SW 1271 (cell line): ENCODE measurements at places on chromosomes 6 and 20.

GRCh38 chr6:129685662-129686031 lies 24.3 kb downstream of the ARHGAP18 start:
- no peak for DNase-seq

DNA sequence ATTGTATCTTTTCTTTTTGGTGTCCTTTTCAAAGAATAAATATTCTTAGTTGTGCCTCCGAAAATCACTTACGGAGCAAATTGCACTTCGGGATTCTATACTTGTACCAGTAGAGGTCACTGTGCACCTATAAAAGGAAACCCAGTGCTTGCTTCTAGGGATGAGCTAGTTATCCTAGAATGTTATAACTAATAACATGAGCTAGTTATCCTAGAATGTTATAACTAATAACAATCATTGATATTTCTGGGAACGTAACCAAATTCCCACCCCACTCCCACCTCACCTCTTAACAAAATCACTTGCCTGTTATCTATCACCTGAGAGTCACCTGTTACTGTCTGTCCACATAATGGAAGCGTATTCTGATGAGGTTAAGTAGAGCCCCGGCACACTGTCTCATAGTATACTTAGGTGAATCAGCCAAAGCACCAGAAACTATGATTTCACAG lies 126.9 kb upstream of the TIAM2 start:
- DNase-seq, result peak; percentile 3

GRCh38 chr6:157927011-157927410 lies 54.7 kb upstream of the SYNJ2 start:
- DNase-seq, result no peak

DNA sequence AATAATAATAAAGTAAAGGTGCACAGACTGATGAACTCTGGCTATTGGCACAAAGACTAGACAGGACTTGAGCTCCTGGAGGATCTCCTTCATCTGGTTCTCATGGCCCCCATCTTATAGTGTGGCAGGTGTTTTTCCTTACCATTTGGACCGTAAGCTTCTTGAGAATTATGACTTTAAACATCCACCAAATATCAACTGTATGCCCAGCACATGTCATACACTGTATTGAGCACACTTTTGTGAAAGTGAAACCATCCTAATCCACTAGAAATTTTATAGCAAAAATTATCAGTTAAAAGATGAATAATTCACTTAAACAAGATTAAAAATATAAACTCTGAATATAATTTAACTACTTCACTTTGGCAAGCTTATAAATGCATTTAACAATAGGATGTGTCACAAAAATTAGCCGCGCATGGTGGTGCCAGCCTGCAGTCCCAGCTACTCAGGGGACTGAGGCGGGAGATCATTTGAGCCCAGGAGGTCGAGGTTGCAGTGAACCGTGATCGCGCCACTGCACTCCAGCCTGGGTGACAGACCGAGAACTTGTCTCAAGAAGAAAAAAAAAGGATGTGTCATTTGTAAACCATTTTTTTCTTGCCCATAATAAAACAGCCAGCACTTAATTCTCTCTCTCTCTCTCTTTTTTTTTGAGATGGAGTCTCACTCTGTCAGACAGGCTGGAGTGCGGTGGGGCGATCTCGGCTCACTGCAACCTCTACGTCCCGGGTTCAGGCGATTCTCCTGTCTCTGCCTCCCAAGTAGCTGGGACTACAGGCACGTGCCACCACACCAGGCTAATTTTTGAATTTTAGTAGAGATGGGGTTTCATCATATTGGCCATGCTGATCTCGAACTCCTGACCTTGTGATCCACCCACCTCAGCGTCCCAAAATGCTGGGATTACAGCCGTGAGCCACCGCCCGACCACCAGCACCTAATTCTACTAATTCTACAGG lies 9.1 kb downstream of the HIVEP2 start:
- no peak for DNase-seq

DNA sequence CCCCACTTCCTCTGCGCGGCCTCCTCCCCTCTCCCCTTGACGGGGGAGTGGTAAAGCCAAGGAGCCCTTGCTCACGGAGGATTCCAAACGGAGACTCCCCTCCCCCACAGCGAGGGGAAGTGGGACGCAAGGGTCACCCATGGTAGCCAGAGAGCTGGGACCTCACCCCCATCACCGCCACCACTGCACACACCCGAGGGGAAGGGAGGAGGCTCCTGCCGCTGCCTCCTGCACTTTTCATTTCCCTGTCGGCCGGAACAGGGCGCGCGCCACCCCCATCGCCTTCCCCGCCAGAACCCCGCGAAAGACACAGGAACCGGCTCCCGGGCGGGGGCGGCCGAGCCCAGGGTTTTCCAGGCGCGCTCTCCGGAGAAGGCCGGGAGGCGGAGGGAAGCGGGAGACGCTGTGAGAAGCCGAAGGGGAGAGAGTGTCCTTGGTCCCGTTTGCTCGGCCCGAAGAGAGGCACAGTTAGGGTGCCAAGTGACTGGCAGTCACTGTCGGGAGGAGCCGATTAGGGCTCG lies 789 bp downstream of the CCND3 start:
- DNase-seq, result no peak

DNA sequence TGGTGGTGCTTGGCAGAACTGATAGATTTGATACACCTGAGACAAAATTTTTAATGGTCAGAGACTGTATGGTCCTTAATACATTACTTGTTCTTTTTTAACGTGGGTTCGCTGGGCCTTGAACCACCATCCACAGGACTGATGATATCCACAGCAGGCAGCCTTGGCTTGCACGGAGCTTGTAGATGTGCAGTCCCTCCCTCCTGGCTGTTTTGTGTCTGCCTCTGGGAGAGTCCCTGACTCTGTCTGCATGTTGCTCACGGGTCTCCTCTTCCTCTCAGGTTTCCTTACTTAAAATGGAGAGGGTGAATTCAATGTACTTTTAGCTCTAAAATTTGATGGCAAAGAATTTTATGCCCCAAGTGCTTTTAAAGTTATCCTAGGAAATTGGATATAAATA lies 17.5 kb downstream of the KIF25 start:
- no peak for DNase-seq

- DNase-seq, result no peak
Observed at GRCh38 chr20:6051505-6051904, 2.4 kb downstream of the LRRN4 start.

DNA sequence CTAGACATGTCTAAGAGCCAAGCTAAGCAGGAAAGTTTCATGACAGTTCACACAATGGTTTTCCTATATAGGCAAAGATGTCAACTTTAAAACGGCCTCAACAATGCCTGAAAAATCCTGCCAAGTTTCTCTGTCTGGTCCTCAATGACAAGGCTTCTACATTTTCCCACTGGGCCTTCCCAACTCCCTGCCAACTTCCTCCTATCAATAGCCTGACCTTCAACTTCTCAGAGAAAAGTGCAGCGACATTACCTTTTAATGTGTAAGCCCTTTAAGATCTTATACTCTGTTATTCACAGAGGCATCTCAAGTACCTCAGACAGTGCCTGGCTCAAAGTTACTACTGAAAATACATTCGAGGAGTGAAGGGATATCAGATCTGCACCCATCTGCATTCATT lies 56.2 kb upstream of the BTBD3 start:
- DNase-seq, result no peak

- DNase-seq, result no peak
Observed at GRCh38 chr20:3436864-3437574, 29.6 kb upstream of the DNAAF9 start.
